ENCODE measurements at places on chromosomes 3 and 15.

- no peak for DNase-seq
These were observed 25.3 kb downstream of the ZNF592 start for GRCh38 chr15:84773716-84774115.

- DNase-seq: no peak
These were observed 21.4 kb upstream of the OR4F6 start for GRCh38 chr15:101781928-101782327.

- DNase-seq: no peak
These were observed 2.6 kb upstream of the CHSY1 start for GRCh38 chr15:101254157-101255050.

DNA sequence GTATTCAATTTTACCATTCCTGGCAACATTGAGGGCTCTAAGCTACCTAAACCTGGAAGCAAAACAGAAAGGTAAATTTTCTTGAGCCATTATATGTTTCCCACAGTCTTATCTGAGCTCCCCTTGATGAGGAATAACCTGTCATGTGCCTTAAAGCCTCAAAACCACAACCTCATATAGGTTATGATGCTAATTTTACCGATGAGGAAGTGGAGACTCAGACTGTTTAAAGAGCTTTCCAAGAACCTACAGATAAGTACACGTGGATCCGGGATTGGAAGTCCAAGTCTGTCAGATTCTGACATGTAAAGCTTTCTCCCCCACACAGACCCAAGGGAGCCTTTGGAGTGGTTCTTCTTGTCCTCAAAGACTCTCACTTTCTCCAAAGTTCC is 140.5 kb downstream of the SEMA6D start:
- no peak for DNase-seq

- no peak for DNase-seq
These were observed 299.6 kb downstream of the CACNA2D3 start for GRCh38 chr3:54421943-54422342.

DNA sequence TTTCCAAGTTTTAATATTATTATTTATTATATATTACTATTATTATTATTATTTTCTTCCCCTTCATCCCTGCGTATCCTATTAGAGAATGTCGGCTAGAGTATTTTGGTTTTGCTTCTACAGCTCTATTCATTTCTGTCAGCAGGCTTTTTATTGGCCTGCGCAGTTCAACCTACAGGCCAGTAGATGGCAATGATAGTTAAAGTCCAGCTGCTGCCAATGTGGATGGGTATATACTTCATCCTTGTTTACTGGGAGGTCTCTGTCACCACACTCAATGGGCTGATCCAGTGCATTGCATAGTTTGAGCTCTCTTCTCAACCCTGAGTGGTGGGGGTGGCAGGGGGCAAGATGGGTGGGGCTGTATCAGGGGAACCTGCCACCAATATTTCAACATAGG is 799.8 kb downstream of the NSUN3 start:
- no peak for DNase-seq

- DNase-seq: no peak
These were observed 22.5 kb upstream of the BNIP2 start for GRCh38 chr15:59711451-59712243.

DNA sequence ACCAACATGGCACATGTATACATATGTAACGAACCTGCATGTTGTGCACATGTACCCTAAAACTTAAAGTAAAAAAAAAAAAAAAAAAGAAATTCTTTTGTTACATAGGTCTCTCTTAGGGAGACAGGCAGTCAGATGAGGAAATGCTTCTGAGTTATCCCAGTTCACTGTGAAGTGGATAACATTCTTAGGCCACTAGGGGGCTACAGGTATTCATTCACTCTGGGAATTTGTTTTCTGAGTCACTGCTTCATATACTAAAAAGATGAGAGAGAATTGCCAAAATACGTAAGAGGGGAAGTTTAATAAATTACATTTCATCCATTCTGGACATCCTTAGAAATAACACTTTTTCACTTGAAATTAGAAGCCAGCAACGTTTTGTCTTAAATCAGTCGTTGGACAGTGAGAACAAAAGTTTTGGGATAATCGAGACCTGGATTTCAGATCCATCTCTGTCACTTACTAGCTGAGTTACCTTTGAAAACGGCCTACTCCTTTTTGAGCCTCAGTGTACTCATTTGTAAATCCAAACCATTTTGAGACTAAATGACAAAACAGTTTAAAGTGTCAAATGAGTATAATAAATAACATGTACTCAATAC is 738.4 kb upstream of the ALCAM start:
- no peak for DNase-seq

- DNase-seq: no peak
These were observed 107.8 kb downstream of the MYRIP start for GRCh38 chr3:39917065-39917773.

DNA sequence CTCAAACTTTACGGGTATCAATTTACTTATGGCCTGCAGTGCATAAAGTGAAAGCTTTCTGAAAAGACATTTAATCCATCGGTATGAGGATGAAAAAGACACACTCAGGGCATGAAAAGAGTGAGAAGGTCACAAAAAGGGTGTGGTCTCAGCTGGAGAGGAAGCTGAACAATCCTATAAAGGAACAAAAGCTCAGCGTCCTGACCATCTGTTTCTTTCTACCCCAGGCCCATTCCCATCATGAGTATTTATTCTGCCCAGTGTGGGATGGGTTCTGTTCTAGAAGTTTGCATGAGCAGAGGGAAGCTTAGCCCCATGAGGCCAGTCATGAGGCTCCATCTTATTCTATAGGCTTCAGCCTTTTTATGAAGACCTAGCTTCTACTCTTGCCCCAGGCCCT is 144.6 kb downstream of the LPP start:
- no peak for DNase-seq

- no peak for DNase-seq
These were observed 6.4 kb downstream of the BDH1 start for GRCh38 chr3:197549261-197549885.

GRCh38 chr3:58246148-58247047 is 8.8 kb downstream of the ABHD6 start:
- no peak for DNase-seq

DNA sequence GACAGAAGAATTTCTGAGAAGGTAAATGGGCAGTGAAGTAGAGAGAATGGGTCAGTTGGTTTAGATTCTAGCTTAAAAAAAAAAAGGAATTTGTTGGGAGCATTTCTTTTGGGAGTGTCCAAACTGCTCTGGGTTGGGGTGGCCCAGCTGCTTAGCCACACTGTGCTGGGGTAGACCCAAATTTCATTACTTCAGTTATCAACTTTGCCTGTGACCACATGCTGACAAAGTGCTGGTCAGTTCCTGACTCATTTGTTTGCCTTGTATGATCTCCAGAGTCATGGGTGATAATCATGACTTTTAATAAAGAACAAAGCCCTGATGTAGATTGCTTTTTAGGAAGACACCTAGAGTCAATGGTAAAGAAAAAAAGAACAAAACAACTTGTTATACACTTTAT is 121.5 kb upstream of the FGF7 start:
- DNase-seq: no peak

GRCh38 chr15:25903024-25903581 is 40.0 kb upstream of the ATP10A start:
- no peak for DNase-seq

- DNase-seq: no peak
These were observed 199.8 kb downstream of the TCF12 start for GRCh38 chr15:57118013-57118799.

DNA sequence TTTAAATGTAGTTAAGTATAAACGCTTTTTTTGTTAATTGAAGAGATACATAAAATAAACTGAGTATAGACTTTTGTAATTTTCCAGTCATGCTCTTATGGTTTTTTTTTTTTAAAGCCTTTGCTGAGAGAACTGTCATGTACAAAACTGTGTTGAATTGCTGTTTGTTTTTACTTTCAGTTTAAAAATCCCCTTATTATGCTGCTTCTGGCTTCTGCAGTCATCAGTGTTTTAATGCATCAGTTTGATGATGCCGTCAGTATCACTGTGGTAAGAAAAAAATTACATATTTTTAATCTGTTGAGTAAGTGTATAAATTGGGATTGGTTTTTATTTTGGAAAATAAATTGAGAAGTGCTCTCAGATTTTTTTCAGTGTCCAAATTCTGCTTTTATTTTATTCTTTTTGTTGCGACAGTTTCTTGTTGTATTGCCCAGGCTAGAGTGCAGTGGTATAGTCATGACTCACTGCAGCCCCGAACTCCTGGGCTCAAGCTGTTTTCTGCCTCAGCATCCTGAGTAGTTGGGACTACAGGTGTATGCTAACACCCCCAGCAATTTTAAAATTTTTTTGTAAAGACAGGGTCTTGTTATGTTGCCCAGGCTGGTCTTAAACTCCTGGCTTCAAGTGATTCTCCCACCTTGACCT is 40.7 kb downstream of the ATP2C1 start:
- DNase-seq: no peak

DNA sequence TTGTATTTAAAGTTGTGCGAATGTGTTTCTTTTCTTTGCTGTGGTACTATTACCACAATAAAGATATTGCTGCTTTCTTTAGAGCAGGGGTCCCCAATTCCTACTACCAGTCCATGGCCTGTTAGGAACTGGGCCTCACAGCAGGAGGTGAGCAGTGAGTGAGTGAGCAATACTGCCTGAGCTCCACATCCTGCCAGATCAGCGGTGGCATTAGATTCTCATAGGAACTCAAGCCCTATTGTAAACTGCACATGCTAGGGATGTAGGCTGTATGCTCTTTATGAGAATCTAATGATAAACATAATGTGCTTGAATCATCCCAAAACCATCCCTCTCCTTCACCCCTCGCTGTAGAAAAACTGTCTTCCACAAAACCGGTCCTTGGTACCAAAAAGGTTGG is 41.6 kb downstream of the DMXL2 start:
- DNase-seq: no peak

- no peak for DNase-seq
These were observed 48.0 kb upstream of the TBL1XR1 start for GRCh38 chr3:177245250-177245649.

GRCh38 chr15:61250613-61251012 is 21.5 kb upstream of the RORA start:
- DNase-seq: no peak

GRCh38 chr3:10910367-10910766 is 82.2 kb upstream of the SLC6A1 start:
- no peak for DNase-seq

- no peak for DNase-seq
These were observed 84.2 kb upstream of the LRTM1 start for GRCh38 chr3:55012091-55012490.

DNA sequence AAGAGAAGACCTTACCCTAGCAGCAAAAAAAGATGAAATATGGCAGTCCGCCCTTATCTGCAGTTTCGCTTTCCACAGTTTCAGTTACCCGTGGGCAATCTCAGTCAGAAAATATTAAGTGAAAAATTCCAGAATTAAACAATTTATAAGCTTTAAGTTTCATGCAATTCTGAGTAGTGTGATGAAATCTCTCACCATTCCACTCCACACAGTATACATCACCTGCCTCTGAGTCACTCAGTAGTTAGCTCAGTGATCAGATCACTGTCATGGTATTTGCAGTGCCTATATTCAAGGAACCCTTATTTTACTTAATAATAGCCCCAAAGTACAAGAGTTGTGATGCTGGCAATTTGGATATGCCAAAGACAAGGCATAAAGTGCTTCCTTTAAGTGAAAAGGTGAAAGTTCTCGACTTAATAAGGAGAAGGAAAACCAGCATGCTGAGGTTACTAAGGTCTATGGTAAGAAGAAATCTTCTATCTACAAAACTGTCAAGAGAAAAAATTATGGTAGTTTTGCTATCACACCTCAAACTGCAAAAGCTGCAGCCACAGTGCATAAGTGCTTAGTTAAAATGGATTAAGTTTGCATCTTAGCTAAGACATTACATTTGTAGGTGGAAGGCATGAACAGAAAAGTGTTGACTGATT is 48.1 kb downstream of the HSPBAP1 start:
- DNase-seq: no peak

GRCh38 chr3:30227571-30228301 is 378.7 kb upstream of the TGFBR2 start:
- no peak for DNase-seq

- DNase-seq: no peak
These were observed 901 bp downstream of the ICE2 start for GRCh38 chr15:60477916-60478565.

All from thoracic aorta (tissue), 2 donors.